ENCODE measurements at places on chromosomes 2 and 18. TPM values are rescaled to one million over a fixed set of nuclear protein-coding genes. Genes with fewer than 3 reads are reported as not detected.

The SERPINB10 gene
- total RNA-seq = not detected

The KLHL14 gene
- 1.0 TPM for total RNA-seq

The ABCG8 gene
- not detected for total RNA-seq

The SLC23A3 gene
- 1.2 TPM for total RNA-seq

The SRD5A2 gene
- not detected for total RNA-seq

The MARCHF4 gene
- total RNA-seq = 0.26 TPM

The CIB4 gene
- total RNA-seq = not detected
